NCI-H2081 treated with DMSO at 0.1 percent for 48 hours (cell line): ENCODE measurements at places on chromosomes 2 and 18.

DNA sequence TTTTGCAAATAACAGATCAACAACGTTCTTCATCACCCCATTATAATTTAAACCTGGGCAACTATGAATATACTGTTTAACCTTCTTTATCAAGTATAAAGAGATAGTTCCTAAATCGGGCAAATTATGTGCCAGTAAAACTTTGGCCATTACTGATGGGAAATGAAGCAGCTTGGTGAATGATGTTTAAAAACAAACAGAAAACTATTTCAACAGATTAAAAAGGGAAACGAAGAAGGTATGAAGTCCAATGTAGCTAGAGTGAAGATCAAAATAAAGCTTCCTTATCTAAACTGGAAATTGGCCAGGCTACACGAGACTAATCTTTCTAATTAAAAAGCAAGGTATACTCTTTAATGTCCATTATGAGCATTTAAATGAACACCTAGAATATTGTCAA, 6.7 kb upstream of the RBBP8 start:
- no peak for DNase-seq

DNA sequence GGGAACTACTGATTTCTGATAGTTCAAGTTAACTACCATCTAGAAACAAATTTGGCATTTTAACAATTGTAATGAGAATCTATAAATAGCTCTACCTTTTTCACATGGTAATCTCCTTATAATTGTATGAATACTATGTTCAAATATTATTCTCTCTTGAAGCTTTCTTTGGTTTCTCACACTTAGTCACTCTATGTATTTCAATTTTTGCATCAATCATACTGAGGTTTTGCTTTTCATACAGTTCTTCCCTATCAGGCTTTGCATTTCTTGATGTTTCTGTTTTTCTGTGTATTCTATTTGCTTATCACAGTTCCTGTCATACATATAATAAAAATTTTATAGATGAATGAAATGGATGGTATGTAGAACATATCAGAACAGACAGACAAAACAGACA, 16.0 kb downstream of the VPS54 start:
- no peak for DNase-seq

GRCh38 chr18:74479486-74480148, 16.5 kb upstream of the CNDP2 start:
- no peak for DNase-seq

GRCh38 chr2:177596866-177597265, 204.3 kb downstream of the AGPS start:
- DNase-seq = no peak

GRCh38 chr2:134461511-134461910, 207.6 kb downstream of the MGAT5 start:
- DNase-seq = no peak

GRCh38 chr2:112194028-112194427, 55.8 kb downstream of the FBLN7 start:
- DNase-seq = no peak

GRCh38 chr2:98474979-98475632, 30.4 kb downstream of the INPP4A start:
- no peak for DNase-seq

- no peak for DNase-seq
Observed at GRCh38 chr2:208549546-208550158, 143.1 kb downstream of the PTH2R start.

DNA sequence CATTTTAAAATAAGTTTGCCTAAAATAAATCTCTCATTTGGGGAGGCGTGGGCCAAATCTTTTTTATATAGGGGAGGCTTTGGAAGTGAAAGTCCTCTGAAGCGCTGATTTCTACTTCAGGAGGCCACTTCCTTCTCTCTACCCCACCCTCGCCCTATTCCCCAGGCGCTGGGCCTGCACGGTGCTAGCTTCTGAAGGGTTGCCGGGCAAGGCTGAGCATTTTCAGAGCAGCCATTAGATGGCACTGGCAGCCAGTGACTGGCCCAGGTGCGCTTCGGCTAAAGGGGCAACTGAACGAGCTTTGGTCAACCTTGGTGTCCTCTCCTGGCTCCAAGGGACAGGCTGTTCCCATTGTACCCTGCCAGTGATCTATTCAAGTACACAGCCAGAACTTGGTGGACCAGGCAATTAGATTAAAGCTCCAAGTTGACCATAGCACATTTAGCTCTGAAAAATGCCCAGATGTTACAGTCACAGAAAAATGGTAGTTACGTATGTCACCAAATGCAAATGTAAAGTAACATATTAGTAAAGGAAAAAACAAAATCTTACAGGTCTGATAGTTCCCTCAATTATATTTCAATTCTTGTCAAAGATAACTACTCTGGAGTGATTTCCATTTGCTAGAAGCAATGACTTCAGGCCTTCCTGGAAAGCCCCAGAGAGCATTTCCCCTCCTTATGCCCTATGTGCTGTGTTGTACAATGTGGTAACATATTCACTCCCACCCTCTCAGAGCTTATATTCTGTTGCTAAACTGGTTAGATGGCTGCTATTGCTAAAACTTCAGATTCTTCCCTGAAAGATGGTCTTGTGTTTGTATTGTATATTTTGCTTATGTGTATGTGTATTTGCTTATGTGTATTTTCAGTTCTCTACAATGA, 2.1 kb downstream of the POMC start:
- DNase-seq = no peak

DNA sequence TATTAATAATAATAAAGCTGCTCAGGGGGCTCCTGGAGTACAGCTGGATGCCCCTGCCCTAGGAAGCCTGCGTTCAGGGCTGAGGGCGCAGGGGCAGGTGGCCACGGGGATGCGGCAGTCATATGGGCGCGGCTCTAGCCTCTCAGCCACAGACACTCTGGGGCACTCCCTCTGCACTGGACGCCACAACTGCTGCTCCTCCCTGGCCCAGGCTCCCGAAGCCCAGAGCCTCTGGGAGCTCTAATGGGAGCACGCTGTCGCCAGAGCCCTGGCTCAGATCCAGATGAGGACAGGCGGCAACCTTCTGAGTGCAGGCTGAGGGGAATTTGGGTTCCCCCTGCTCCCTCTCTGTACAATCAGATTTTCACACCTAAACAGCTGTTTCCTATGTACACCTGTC, 93.6 kb downstream of the MTCL1 start:
- no peak for DNase-seq
